ENCODE measurements at places on chromosomes 13 and 19.

DNA sequence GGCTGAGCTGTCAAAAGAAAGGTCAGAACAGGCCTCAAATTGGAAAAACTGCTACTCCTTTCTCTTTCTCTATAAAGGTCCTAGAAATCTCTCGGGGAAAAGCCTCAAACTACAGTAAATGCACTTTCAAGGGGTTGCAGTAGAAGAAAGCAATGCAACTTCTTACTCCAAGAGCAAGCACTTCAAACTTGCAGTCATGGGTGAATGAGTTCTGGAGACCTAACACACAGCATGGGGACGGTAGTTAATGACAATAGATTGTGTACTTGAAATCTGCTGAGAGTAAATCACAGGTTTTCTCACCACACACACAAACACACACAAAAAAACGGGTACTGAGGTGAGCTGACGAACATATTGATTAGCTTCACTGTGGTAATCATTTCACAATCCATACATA lies 11.8 kb downstream of the TUBGCP3 start:
- DNase-seq = no peak

DNA sequence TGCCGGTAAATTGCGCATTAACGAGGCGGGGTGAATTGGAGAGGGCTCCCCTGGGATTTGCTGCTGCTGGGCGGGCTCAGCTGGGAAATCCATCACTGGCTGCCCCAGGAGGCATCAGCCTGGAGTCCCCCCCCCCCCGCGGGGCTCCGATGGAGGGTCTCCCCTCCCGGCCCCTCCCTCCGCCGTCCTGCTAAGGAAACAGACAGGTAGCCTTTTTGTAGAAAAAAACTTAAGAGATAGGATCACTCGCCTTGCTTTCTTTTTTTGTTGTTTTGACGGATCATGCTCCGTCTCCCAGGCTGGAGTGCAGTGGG lies 6.8 kb downstream of the TLE6 start:
- no peak for DNase-seq

- peak; percentile 48 for DNase-seq
These were observed 14.8 kb upstream of the GPI start for GRCh38 chr19:34350161-34350561.

DNA sequence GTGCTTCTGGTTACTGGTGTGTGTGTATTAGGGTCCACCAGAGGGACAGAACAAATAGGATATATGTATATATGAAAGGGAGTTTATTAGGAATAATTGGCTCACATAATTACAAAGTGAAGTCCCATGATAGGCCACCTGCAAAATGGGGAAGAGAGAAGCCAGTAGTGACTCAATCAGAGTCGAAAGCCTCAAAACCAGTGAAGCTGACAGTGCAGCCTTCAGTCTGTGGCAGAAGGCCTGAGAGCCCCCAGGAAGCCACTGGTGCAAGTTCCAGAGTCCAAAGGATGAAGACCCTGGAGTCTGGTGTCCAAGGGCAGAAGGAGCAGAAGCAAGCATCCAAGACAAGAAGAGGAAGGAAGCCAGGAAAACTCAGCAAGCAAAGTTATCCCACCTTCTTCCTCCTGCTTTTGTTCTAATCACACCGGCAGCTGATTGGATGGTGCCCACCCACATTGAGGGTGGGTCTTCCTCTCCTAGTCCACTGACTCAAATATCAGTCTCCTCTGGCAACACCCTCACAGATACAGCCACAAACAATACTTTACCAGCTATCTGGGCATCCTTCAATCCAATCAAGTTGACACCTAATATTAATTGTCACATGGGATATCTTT lies 21.7 kb upstream of the SCEL start:
- no peak for DNase-seq

DNA sequence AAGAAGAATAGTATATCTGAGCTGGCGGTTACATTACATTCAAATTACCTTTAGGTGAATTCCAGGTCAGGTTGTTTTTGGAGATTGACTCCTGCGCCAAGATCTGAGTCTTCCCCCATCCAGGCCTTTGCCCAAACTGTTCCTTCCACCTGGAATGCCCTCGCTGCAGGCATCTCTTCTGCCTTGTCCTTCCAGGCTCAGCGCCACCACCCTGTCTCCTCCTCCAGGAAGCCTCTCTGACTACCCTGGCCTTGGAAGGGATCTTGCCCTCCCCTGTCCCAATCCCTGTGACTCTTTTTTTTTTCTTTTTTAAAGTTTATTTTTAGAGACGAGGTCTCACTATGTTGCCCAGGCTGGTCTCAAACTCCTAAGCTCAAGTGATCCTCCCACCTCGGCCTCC lies 1.7 kb upstream of the HOMER3 start:
- no peak for DNase-seq
